Renal cortex interstitium (tissue), 15 donors: ENCODE measurements at places on chromosomes 16 and 17.

DNA sequence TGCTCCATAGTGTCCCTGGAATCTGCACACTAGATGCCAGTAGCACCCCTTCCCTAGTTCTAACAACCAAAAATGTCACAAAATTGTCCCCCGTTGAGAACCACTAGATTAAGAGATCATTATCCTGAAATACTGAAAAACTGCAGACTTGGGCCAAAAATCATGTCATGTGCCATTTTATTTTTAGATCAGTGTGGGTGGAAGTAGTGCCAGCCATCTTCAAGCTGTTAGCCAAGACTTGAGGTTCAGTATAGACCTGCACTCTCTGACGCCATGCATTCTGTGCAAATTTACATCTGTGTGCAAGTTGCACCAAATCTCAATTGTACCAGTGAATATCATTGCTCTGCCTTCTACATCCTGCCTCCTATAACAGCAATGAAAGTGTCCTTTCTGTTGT is 31.5 kb upstream of the NOL11 start:
- DNase-seq, result no peak

DNA sequence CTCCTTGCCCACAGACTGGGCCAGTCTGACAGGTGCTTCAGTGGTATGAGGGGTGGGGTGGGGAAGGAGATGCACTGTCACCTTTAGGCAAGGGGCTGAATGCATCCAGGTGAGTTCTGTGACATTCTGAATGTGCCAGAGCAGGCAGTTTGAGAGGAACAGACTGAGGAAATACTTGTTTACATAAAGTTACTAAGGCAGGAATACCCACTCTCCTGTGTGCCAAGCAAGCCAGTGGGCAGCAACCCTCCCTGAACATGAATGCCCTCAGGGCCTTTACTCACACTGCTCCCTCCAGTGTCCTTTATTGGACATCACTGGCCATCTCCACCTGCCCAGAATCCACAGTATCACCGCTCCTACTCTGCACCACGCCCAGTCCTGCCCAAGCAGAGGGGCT is 33.1 kb upstream of the ULK2 start:
- no peak for DNase-seq

DNA sequence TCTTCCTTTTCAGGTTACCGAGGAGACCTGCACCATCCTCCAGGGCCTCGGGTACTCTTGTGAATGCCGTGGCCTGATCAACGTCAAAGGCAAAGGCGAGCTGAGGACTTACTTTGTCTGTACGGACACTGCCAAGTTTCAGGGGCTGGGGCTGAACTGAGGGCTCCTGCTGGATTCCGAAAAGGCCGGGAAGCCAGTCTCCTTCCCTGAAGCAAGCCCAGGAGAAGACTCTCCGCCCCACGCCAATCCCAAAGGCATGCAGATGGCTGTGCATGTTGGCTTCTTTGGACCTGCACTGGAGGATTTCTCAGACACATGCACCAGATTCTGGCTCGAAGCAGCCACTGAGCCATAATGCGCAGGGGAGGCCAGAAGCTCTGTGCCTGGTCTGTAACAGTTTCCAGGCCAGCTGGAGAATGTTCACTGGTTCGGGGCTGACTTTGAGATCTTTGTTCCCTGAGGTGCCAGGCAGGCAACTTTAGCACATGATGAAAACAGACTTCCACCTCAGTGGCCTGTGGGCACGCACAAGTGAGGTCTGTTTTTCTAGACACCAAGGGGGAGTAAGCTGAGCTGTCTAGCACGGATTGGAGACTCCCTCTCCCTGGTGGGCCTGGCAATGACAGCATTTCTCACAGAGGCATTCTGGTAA is 49.1 kb downstream of the ADCY7 start:
- no peak for DNase-seq

DNA sequence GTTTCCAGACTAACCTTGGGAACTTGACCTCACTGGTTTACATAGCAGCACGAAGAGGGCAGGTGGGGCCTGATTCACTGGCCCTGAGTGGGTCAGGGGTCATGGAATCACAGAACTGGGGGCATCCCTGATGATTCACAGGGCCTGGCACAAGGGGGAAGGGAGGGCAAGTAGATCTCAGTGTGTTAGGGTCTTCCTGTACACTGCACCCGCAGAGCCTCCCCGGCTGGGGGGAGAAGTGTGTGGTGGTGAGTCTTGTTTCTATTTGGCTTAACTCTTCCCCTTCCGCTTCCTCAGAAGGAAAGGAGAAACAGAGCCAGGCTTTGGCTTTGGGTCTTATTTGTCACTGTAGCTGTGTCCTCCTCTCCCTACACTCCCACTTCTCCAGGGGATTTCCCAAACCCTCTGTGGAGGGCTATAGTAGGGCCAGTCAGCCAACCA is 3.7 kb downstream of the STARD3 start:
- DNase-seq, result no peak

- DNase-seq, result no peak
These were observed 767 bp downstream of the INO80E start for GRCh38 chr16:29996766-29997250.

DNA sequence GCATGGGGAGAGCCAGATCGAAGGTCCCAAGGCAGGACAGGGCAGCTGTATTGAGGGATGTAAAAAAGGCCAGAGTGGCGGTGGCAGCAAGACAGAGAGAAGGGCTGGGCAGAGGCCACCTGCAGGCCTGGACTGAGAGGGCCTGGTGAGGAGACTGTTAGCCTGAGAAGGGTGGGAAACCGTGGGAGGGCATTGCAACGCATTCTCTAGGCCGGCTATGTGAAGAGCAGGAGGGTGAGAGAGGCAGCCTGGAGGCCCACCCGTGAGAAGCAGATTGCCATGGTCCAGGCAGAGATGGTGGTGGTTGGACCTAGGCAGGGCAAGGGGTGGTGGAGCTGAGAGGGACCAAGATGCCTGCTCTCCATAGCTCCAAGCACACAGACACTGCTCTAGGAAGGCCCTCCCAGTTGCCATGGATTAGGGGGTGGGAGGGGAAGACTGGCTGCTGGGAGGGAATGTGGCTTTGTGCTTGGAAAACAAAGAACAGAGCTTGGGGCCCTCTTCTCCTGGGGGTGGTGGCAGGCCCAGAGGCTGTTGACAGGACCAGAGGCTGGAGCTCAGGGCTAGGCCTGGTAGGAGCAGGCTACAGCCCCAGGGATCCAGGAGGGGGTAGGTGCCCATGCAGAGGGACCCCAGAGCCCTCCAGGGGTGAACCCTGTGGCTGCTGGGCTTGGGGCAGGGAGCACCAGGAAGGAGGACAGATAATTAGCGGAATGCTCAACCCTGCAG is 12.4 kb upstream of the TCAP start:
- DNase-seq, result no peak

DNA sequence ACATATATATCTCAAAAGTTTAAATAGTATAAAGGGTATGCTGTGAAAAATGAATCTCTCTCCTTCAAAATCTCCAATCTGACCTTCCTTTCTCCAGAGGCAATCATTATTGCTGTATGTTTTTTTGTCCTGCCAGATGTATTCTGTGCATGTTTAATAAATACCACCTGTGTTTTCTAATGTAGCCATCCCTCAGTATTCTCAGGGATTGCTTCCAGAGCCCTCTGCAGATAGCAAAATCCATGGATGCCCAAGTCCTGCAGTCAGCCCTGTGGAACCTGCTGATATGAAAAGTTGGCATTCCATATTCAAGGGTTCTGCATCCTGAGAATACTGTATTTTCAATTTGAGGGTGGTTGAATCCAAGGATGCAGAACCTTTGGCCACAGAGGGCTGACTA is 42.9 kb downstream of the BPTF start:
- no peak for DNase-seq

- DNase-seq, result no peak
These were observed 21.4 kb upstream of the SLC38A8 start for GRCh38 chr16:84063980-84064379.

- no peak for DNase-seq
These were observed 21.4 kb upstream of the NOL11 start for GRCh38 chr17:67696347-67696746.

GRCh38 chr16:50809561-50809960 is 67.7 kb downstream of the CYLD start:
- no peak for DNase-seq
